ENCODE measurements at places on chromosomes 13 and 19.

DNA sequence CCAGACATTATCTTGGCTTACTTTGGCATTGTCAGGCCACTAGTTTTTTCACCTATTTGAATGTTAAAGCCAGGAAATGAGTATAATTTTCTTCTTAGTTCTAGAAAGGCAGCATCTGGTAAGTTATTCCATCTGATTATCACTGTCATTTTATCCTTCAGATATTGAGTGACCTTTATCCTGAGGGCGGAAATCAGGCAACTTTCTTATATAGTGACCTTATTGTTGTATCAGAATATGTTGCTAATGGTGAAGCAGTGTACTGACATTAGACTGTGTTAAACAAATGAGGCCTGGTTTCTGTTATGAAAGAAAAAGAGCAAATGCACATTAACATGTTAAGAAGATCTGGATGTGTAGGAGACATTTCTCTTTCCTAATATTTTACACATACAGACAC, 5.4 kb upstream of the NDFIP2 start:
- DNase-seq = no peak

DNA sequence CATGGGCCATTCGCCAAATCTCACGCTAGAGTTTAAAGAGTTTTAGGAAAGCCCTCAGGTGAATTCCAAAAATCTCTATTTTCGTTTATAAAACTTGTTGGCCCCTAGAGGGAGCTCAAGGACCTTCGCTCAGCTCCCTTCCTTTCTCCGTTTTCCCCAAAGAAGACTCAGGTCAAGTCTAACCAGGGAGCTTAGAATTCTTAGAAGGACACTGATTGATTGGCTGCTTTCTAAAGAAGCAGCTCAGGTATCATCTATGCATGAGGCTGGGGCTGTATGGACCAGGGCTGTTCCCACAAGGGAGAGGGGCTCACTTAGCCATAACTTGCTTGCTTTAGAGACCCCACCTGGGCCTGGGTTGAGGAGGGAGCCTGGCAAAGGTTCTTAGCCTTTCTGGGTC, 20.5 kb downstream of the DZIP1 start:
- DNase-seq = peak; percentile 65

DNA sequence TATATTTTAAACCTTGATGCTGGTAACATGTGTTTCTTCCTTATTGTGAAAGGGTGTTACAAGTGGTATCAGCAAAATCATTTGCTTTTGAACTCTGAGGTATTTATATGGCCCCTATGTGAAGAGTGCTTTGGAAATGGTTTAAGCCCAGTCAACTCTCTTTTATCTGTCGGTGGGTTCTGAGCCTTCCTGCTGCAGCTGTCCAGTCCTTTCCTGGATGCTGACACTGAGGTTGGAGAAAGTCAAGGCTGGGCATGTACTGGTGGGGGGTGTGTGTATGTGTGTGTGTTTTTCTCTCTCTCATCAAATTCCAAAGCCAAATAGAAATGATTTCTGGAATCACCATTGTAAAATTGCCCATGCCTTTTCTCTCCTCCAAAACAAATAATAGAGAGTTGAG, 221.2 kb downstream of the LMO7 start:
- DNase-seq = no peak

- DNase-seq = no peak
Observed at GRCh38 chr13:112648101-112648500, 41.7 kb upstream of the ATP11A start.

GRCh38 chr13:97182111-97182890, 39.8 kb upstream of the MBNL2 start:
- DNase-seq = no peak

DNA sequence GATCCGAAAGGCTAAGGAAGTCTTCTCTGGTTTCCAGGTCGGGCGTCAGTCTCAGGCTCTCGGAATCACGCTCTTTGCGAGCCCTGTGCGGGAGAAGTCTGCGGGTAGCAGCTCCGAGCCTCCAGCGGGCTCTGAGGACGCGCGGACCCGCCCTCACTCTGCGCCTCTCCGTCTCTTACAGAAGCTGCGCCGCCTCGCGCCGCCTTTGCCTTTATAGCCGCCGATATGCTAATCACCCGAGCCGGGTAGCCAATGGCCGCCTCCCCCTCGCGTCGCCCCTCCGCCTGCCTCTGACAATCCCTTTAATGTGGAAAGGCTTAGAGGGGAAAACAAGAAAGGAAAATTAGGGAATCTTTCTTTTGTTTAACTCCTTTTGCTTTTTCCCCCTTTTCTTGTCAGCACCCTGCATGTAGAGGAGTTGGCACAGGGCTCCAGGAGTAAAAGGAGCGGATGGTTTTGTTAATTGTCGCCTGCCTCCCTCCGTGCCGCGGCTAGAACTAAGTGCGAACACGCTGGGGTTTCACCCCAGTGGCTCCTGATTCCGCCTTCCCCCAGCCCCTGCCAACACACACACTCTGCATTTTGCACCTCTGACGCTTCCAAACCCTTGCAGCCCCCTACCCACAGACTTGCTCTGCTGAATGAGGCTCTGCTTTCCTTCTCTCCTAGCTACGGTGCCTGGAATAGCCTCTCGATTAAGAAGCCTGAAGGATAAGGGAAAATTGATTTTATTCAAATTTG, at the start of gene PCDH8:
Gene PCDH8, minus strand, starts transcription at position 186 of the 741 bp plus-strand sequence. CDS start 204 bp downstream, outside the sequence.
- DNase-seq = no peak

GRCh38 chr13:38664906-38665305, 22.0 kb upstream of the FREM2 start:
- DNase-seq = no peak

GRCh38 chr13:103067751-103068555, 1.7 kb upstream of the SLC10A2 start:
- DNase-seq = no peak

- DNase-seq = no peak
Observed at GRCh38 chr13:100630555-100630954, 42.0 kb upstream of the GGACT start.

DNA sequence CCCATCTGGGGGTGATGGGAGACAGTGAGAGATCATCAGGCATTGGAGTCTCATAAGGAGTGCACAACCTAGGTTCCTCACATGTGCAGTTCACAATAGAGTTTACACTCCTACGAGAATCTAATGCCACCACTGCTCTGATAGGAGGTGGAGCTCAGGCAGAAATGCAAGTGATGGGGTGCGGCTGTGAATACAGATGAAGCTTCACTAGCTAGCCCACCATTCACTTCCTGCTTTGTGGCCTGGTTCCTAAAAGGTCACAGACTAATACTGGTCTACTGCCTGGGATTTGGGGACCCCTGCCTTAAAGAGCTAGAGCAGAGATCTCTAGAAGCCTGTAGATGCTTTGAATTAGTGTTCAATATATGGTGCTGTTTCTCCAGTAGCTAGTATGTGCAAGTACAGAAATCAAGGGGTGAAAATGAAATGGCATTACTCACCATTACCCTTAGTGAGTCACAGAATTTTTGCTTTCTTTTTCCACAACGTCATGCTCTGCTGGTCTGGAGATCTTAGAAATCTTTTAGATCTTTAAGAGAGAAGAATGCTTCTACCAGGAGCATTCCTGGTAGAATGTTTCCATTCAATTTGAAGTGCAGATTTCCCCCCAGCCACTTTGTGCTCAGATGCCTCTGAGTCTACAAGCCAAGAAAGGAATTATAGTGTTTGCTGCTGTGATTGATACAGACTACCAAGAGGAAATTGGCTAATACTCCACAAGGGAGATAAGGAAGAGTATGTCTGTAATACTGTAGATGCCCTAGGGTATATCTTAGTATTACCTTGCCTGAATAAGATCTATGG, 2301.2 kb downstream of the PCDH9 start:
- peak; percentile 45 for DNase-seq

- no peak for DNase-seq
Observed at GRCh38 chr13:110560601-110561343, 750 bp downstream of the RAB20 start.

GRCh38 chr19:49098795-49099194, 13.5 kb downstream of the SNRNP70 start:
- no peak for DNase-seq

DNA sequence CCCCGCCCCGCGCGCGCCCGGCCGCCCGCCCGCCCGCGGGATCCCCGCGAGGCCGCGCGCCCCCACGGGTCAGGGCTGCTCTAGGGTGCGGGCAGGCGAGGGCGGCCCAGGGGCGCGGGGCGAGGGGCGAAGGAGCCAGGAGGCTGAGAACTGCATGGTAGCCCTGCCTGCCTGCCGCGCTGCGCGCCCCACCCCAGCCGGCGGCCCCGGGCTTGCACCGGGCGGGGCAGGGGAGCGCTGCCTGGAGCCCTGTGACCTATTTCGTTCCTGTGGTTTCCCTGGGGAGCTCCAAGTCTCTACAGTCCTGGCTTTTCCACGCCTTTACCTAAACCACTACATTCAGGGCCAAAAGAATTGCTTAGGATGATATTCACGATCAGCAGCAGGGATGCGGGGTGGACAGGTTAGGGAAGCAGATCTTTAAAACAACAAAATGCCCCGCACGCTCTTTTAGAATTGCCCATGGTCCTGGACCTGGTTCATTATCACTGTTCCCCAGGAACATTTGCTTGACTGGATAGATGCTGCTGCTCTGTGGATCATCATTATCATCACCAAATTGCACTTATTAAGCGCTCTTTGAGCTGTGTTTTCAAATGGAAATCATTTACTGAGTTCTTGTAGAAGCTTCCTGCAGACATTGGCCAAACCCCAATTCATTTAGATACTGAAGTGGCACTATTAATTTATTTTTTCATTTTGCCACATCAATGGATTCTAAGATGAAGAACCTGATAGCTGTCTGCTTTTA, 421 bp upstream of the GPR12 start:
- no peak for DNase-seq

- DNase-seq = no peak
Observed at GRCh38 chr13:27919659-27919933, 204 bp upstream of the PDX1 start.

GRCh38 chr13:65112531-65112941, 2117.6 kb downstream of the PCDH9 start:
- DNase-seq = no peak

DNA sequence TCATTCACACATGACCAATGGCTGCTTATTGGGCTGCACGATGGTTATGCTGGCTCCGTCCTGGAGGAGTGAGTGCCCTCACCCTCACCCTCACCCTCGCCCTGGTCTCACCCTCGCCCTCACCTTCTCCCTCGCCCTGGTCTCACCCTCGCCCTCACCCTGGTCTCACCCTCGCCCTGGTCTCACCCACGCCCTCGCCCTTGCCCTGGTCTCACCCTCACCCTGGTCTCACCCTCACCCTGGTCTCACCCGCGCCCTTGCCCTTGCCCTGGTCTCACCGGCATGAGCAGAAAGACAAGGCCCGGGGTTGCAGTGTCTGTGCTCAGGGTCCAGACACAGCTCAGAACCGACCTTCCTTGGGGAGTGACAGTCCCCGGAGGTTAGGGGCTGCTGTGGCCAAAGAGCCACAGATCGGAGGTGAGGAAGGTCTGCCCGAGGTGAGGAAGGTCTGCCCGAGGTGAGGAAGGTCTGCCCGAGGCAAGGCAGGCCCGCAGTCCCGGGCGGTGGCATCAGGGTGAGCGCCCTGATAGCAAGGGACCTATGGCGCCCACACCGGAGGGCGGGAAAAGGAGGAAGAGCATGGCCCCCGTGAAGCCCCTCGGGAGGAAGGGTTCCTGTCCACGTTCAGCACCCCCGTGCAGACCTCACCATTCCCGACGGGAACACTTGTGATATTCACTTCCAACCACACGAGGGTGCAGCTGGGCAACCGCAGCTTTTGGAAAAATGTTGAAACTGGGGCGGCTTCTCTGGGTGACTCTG, 65.6 kb downstream of the MCF2L start:
- peak; percentile 66 for DNase-seq

DNA sequence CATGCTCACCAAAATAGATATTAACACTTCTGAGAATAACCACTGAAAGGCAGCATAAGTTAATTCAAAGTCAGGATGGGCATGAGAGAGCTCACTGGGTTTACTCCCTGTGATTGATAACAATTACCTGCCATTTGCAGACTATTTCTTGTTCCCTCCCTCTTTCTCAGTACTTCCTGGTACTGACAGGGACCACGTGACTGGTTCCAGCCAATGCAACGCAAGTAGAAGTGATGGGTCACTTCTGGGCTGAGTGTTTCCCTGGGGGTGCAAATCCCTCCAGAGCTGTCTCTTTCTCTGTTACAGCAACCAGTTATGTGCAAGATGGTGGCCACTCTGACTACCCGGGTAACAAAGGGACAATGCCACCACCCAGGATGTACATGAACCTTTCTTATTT, 118.8 kb downstream of the EFNB2 start:
- DNase-seq = no peak

Measured in fibroblast of mammary gland (primary cell).